NCI-H2081 (cell line): ENCODE measurements at places on chromosomes 3 and 15.

GRCh38 chr15:67117370-67117769 lies 52.0 kb downstream of the SMAD3 start:
- no peak for DNase-seq

- no peak for DNase-seq
Observed at GRCh38 chr3:4928277-4928789, 50.9 kb upstream of the BHLHE40 start.

DNA sequence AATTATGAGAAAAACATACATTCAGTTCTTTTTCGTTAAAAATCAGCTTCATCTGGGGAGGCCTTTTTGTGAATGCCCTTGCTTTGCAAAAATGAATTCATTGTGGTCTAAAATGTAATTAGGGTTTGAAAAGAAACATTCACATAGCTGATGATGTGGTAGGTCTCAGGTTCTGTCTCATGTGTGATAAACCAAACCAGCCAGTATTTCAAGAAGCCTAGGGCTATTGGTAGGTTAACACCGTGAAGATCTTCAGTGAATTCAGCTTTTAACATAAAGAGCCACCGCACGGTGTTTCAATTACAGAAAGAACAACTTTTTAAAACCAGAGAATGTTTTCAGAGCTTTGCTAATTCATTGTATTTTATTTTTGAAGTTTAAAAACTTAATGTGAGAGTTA lies 41.9 kb downstream of the CTNNB1 start:
- DNase-seq, result no peak

DNA sequence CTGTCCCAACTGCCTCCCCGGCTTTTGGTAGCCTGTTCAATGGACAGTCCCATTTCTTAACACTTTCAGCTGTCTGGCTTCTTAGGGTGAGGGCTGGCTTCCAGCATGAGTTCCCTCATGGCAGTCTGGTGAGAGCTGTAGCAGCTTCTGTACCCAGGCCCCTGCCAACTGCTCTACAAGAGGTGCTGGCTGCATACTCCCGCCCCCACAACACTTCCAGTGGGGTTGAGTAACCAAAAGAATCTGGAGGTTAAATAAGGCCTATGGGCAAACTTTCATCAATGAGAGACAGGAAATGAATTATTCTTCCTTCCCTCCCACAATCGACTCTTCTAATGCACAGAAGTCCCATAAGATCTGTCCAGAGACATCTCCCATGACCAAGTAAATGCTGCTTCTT lies 145.0 kb downstream of the NEK10 start:
- DNase-seq, result no peak

GRCh38 chr3:134374791-134375581 lies 739 bp upstream of the AMOTL2 start:
- peak; percentile 72 for DNase-seq

DNA sequence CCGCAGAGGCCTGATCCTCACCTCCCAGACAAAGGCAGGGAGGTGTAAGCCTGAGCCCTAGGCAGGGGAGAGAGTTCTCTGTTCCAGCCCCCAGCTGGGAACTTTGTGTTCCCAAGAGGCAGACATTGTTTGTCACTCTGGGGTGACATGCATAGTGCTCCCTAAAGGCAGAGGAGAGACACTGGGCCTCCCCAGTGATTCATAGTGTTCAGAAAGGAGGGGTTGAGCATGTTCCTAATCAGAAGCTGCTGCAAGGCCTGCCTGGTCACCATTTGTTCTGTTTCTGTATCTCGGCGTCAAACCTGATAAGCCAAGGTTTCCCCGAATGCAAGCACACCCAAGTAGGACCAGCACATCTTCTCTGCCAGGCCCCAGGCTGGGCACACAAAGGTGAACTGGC lies 24.0 kb upstream of the SLC6A6 start:
- no peak for DNase-seq

GRCh38 chr3:129063841-129064482 lies 3.4 kb downstream of the GP9 start:
- no peak for DNase-seq

DNA sequence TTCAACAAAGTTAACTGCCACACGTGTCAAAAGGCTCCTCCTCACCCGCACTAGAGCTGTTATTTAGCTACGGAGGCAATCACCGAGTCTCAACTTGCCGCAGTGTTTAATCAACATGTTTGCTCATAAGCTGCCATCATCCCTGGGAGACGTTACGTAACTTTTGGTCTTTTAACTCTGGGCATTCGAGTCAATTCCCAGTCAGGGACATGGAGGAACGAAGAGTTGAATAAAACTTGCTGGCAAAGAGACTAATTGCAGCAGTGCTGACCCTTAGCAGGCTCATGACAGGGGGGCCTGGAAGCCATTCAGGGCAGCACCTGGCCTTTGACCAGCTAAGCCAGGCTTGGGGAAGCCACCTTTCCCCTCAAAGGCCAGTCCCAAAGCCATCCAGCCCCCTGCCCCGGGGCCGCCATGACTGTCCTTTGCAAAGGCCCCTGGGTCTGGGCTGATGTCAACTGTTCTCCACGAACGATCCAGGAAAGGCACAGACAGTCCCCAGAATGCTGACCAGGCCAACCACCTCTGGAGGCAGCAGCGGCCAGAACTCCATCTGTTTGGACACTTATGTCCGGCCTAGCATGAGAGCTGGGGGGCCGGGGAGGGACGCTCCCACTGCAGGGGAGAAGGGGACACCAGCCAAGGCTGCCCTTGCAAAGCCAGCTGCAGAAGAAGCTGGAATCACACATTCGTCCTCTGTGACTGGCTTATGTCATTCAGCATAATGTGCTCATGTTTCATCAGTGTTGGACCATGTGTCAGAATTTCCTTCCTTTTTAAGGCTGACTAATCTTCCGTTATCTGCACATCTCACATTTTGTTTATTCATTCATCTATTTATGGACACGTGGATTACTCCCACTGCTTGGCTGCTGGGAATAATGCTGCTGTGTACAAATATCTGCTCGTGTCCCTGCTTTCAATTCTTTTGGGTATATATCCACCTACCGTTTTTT lies 43.7 kb downstream of the PCSK6 start:
- no peak for DNase-seq

- DNase-seq, result no peak
Observed at GRCh38 chr3:125054449-125055329, 1.1 kb downstream of the HEG1 start.

- DNase-seq, result no peak
Observed at GRCh38 chr15:101004500-101004899, 85.3 kb downstream of the LRRK1 start.
